ENCODE measurements at places on chromosomes 3 and 15. TPM values are rescaled to one million over a fixed set of nuclear protein-coding genes. Genes with fewer than 3 reads are reported as not detected.

Gene CPNE9
- total RNA-seq: not detected

Gene WDR76
- 2.7 TPM for total RNA-seq

Gene ECE2
- total RNA-seq: not detected

Gene C3orf22
- not detected for total RNA-seq

Gene C2CD4A
- not detected for total RNA-seq

Gene CIDEC
- 0.14 TPM for total RNA-seq

Gene KBTBD8
- total RNA-seq: 2.4 TPM

Gene ARHGEF26
- 2.5 TPM for total RNA-seq

Data from smooth muscle cell of bladder (primary cell).